ENCODE measurements at places on chromosomes 3 and 15.

DNA sequence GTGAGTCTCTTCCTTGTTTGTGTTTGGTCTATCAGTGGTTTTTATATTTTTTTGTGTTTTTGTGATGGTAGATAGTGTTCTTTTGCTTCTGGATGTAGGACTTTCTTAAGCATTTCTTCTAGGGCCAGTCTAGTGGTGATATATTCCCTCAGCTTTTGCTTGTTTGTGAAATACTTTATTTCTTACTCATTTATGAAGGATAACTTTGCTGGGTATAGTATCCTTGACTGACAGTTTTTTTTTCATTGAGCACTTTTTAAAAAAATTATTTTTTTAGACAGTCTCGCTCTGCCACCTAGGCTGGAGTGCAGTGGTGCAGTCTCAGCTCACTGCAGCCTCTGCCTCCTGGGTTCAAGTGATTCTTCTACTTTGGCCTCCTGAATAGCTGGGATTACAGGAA, 41.9 kb downstream of the NCK1 start:
- DNase-seq = no peak

DNA sequence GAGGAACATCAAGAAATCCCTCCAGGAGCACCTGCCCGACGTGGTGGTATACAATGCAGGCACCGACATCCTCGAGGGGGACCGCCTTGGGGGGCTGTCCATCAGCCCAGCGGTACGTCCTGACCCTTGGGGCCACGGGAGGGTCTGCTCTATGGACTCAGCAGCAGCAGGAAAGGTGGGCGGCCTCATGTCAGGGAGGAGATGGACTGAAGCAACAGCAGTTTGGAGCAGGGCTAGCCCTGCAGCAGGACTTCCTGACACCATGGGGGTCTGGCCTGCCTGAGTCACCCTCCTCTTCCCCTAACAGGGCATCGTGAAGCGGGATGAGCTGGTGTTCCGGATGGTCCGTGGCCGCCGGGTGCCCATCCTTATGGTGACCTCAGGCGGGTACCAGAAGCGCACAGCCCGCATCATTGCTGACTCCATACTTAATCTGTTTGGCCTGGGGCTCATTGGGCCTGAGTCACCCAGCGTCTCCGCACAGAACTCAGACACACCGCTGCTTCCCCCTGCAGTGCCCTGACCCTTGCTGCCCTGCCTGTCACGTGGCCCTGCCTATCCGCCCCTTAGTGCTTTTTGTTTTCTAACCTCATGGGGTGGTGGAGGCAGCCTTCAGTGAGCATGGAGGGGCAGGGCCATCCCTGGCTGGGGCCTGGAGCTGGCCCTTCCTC, 24.2 kb downstream of the HDAC11 start:
- no peak for DNase-seq

GRCh38 chr3:29758434-29759322, 477.8 kb downstream of the RBMS3 start:
- DNase-seq = no peak

- DNase-seq = no peak
Observed at GRCh38 chr15:29532296-29532695, 262.7 kb upstream of the NSMCE3 start.

- no peak for DNase-seq
Observed at GRCh38 chr15:49255966-49256759, 86.1 kb downstream of the GALK2 start.

- no peak for DNase-seq
Observed at GRCh38 chr3:150806185-150806835, 43.3 kb upstream of the SIAH2 start.

DNA sequence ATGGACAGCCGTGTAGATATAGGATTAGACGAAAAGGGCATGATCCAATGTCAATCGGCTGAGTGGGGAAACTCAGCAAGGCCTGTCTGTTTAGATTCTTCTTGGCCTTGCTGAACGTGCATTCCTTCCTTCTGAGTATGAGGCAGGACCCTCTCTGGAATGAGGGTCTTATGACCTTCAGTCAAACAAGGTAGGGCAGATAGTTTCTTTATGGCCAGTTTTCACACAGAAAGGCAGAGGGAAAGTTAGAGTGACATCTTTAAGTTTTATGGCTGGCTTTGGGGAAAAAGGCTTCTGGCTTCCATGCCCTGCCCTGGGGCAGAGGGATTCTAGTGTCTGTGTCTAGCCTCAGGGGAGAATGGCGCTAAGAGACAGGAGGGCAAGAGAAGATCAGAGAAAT, 29.7 kb downstream of the ARNT2 start:
- DNase-seq = no peak

DNA sequence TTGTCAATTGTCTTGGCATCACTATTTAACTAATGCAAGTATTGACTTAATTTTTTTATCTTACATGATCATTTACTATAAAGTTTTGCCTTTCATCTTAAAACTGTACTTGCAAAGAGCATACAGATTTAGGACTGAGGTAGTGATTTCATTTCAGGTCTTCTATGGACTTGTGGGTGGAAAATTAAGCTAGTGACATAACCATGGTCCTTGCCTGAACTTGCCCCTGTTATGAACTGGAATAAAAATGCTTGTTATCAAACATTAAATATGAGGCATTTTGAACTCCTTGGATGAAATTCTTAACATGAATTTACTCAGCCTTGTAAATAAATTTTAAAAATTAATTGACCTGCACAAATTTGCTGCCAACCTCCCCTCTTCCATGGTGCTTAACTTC, 712.0 kb downstream of the NAALADL2 start:
- no peak for DNase-seq

- DNase-seq = no peak
Observed at GRCh38 chr3:27923349-27924068, 201.4 kb upstream of the EOMES start.

GRCh38 chr3:115146032-115146417, 1.1 kb downstream of the ZBTB20 start:
- peak; percentile 43 for DNase-seq

DNA sequence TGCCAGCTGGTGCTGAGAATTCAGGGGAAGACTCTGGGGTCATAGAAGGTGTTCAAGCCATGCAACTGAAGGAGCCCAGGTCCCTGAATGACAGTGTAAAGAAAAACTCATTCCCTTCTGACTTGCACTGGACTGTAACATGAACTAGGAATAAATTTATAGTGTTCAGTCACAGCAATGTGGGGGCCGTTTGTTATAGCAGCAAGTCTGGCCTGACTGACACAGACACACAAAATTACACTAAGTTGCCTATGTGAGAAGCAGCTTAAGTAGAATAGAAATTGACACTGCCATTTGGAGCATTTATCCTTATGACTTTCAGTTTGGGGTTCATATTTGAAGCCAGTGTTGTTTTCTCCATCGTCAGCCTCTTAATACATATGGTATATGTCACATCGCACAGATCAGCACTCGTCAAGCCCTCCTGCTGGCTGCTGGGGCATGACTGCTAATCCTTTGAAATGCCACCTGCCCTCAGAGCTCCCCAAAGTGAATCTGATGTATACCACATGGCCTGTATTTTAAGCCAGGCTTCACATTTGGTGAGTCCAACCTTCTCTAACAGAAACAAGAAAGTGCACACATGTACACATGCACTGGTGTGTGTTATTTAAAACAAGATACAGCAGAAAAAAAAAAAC, 17.1 kb upstream of the HEG1 start:
- DNase-seq = no peak

- no peak for DNase-seq
Observed at GRCh38 chr3:139120086-139121056, 75.7 kb upstream of the PRR23C start.

GRCh38 chr15:69000725-69001503, 13.6 kb upstream of the NOX5 start:
- no peak for DNase-seq

GRCh38 chr3:132554437-132554836, 42.6 kb upstream of the ACKR4 start:
- no peak for DNase-seq

DNA sequence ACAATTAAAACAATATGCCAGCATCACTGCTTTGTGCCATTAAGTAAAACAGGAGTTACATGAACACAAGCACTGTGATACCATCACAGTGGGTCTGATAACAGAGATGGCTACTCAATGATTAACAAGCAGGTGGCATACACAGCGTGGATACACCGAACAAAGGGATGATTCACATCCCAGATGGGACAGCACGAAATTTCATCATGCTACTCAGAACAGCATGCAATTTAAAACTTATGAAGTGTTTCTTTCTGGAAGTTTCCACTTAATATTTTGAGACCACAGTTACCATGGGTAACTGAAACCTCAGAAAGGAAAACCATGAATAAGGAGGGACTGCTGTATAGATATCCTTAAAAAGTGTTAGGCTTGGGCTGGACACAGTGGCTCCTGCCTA, 44.5 kb downstream of the SLC24A1 start:
- no peak for DNase-seq

- DNase-seq = no peak
Observed at GRCh38 chr3:98600412-98601095, 7.1 kb upstream of the CPOX start.

GRCh38 chr3:147656023-147656422, 246.9 kb downstream of the ZIC1 start:
- DNase-seq = no peak

GRCh38 chr15:77608774-77609173, 23.9 kb downstream of the LINGO1 start:
- no peak for DNase-seq

DNA sequence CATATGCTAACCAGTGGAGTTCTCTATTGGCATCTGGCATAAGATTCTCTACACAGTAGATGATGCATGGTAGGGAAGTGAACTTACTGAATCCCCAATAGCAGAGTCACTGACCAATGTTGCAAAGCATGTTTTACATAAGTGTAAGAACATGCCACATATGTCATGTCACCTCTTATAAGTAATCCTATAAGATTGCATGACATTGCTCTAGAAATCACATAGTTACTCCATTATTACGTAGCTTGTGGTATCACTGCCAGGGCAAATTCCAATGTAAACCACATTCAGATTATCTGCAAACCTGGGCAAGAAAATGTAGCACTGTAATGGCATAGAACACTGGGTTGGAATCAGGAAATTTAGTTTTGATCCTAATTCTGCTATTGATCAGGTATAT, 198.2 kb upstream of the UMPS start:
- DNase-seq = no peak

DNA sequence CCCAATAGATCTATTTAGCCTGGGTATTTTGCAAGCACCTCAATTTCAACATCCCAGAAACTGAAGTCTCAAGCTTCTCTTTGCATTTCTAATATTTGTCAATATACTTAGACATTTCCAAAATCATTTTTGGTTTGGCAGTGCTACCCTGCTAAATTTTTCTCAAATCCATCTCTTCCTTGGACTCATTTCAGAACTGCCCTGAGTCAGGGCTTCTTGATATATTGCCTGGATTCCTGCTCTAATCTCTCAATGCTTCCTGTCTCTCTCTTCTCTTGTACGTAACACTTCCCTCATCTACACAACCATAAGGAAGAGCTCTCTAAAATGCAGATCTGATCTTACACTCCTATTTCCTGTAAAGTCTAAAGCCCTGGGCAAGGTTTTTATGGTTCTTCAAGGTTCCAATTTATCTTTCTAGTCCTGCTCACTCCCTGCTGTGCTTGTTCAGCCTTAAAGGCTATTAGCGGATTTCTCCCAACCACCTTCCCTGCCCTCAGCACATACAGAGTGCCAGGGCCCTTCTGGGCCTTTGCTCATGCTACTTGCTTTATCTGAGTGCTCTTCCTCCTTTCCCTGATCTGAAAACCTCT, 53.0 kb upstream of the MME start:
- no peak for DNase-seq

GRCh38 chr3:150783920-150784746, 21.2 kb upstream of the SIAH2 start:
- peak; percentile 42 for DNase-seq

DNA sequence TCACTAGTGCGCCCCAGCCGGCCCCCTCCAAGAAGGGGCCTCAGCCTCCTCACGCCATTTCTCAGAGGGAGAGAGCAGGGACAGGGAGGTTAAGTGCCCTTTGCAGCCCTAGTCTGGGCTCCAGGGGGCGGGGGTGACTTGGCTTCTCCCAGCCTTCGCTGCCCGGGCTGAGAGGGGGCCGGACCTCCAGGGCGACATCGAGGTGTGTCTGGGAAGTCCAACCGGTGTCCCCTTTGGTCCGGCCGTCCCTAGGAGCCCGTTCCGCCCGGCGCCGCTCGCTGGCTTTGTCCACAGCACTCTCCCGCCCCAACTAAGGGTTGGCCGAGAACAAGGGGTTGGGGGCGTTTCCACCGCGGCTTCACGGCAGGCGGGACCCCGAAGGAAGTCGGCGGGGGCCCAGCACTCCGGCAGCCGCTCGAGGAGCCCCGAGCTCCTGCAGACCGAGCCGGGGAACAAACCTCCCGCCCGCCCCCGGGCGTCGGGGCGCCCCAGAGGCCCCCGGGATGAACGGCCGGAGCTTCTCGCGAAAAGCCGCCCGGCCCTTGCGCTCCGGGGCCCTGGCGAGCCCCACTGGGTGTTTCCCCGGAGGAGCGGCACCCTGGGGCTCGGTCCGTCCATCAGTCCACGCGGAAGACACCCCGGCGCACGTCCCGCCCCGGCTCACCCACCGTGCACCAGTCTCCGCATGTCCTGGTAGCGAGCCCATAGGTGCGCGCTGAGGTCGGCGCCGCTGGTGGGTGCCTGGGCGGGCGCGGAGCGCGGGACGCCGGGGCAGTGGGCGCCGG, 627 bp downstream of the NT5DC2 start:
- DNase-seq = peak; percentile 42

GRCh38 chr3:182261041-182261440, 532.3 kb upstream of the ATP11B start:
- no peak for DNase-seq

DNA sequence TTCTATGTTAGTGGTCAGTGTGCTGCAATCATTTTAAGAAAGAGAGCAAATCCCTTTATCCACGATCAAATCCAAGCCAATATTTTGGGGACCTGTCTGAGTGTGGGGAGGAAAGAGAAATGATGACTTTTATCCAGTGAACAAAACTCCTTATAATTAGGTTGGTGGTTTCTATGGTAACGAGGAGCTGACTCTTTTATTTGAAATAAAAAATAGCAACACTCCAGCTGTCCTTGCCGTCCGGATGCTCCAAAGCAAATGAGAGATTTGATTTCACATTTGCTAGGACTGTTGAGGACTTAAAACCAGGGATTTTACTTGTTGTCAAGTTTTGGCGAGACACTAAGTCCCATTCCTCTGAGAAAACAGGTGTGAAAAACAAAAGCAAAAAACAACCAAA, 154.0 kb upstream of the PRICKLE2 start:
- DNase-seq = no peak

GRCh38 chr3:39386318-39386717, 3.1 kb downstream of the SLC25A38 start:
- no peak for DNase-seq

DNA sequence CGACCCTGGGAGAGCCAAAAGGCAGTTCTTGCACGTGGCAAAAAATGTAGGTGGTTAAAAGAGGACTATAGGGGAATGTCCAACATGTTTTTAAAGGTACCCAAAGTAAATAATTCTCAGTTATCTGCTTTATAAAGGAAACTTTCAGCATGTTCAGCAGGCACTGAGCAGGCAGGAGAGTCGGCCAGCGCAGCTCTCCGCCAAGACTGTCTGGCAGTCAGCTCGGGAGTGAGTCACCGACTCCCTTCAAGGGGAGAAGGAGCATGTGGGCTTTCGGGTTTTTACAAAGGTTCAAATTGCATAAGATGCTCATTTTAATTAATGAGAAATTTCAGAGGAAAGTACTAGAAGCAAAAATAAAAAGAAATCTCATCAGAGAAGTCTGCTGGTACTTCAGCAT, 7.0 kb downstream of the GABRA5 start:
- no peak for DNase-seq
